ENCODE measurements at places on chromosomes 6 and 20. TPM values are rescaled to one million over a fixed set of nuclear protein-coding genes. Genes with fewer than 3 reads are reported as not detected.
A peak's percentile ranks its signal among the peaks of the same experiment; 100 is the strongest.

GRCh38 chr20:57398231-57398821, 7.1 kb downstream of the RBM38 start:
- DNase-seq = no peak

DNA sequence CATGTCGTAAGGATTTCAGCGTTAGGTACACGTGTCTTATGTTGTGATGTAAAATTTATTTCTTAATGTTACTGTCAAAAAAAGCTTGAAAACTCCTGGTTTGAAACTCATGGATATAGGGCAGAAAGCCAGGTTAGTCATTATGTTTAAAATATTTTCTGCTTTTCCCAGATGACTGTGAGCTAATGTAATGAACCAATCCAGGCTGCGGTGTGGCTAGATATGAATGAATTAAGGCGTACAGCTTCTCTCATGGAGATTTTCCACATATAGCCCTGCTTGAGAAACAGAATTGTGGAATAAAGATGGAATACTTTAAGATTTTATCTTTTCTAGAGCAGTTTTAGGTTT, 80.3 kb upstream of the STMND1 start:
- peak; percentile 85 for DNase-seq

Gene CALHM4
- not detected for total RNA-seq

GRCh38 chr20:47263465-47264084, 92.9 kb downstream of the ZMYND8 start:
- DNase-seq = peak; percentile 54

DNA sequence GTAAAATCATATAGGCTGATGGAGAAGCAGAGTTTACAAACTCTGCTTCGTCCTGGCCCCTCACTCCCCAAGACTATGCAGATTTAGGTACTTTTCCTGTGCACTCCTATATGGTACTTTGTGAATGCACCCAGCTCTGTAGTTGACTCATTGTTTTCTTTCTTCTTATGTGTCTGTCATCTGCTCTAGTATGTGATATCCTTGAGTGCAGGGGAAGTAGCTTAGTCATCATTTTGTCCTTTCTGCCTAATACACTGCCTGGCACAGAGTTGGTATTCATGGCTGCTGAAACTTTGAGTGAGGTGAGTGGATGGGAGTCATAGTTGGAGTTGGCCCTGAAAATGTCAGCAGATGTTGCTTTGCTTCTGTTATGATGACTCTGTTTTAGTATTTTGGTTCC, 222.6 kb downstream of the RNF144B start:
- no peak for DNase-seq

DNA sequence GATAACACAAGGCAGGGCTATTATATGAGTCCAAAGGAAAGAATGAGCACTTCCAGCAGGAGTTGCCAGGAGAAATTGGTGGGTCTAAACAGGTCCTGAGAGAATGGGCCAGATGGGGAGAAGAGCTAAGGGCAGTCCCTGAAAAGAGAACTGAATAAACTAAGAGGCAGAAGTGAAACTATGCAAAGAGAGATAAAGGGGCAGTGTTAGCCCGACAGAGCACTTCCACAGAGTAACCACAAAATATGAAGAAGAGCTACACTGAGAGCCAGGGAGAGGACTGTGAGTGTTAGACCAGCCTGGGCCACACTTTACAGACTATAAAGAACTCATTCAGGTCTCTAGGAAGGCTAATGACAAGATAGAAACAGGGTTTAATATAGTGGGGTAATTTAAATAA, 43.8 kb downstream of the RALGAPA2 start:
- DNase-seq = peak; percentile 13

DNA sequence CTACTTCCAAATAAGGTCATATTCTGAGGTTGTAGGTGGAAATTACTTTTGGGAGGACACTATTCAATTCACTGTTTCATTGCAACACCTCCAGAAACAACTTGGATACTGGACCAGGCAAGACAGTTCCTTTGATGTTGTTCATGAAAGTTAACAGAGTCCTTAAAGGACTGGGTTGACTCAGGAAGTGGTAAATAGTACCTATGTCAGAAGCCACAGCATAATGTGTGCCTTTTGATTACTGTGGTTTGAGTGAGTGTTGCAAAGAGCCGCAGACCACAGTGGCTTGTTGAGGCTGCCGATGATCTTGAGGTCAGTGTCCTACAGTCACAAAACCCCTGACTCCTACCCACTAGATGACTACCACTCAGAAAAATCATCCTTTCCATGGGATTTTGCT, 10.9 kb downstream of the IL20RA start:
- DNase-seq = no peak

GRCh38 chr6:87482366-87482765, 9.6 kb downstream of the SLC35A1 start:
- DNase-seq = no peak

DNA sequence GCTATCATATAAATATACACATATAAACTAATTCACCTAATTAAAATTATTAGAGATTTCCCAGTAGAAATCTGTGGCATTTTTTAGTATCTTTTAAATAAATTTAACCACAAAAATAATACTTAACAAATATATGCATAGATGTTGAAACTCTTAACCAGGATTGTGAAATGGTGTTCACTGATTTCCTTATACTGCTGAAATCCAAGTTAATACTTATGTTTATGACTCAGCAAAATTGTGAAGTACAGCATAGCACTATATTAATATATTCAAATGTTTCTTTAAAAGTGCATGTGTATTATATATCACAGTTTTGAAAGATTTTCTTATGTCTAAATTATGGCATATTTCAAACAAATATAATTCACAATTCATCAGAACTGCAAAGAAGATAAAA, 328.2 kb upstream of the MANEA start:
- DNase-seq = peak; percentile 70

DNA sequence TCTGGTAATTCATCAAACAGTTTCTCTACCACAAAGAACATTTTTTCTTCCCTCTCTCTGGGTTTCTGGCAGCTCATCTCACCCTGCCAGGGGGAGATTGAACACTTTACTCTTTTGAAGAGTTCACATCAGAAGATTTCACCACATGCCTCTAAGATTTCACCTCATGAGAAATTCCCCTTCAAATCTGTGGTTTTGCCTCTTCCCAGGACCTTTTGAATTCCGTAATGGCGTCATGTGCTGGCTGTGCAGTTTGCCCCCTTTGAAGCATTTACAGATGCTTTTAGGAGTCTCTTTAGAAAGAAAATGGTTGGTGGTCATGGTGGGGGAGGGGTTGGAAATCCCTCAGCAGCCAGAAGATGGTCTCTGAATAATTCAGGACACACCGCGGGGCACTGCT, 486.1 kb downstream of the QKI start:
- DNase-seq = no peak

- DNase-seq = no peak
Observed at GRCh38 chr6:166830185-166830890, 126.0 kb downstream of the RNASET2 start.

DNA sequence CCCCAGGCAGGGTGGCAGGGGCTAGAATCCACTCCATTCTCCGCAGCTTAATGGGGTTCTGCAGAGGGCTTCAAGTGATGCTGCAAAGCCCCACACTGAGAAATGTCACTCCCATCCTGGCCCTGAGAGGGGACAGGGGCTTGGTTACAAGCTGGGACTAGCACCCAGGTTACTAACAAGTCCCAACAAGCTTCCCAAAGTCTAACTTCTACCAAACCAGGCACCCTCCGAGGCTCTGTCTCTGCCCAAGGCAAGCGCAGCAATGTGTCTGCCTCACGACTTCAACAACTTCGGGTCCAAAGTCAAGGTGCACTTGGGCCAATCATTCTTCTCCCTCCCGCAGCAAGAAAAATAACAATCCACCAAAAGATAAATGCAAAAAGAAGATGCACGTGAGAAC, 45.6 kb downstream of the NFATC2 start:
- DNase-seq = no peak

GRCh38 chr6:5851261-5851757, 155.4 kb downstream of the NRN1 start:
- no peak for DNase-seq

- no peak for DNase-seq
Observed at GRCh38 chr6:98047871-98048270, 764.9 kb upstream of the MMS22L start.

Gene ZBTB2
- total RNA-seq = 1.4 TPM

Gene MEI4
- total RNA-seq = not detected

GRCh38 chr6:11085758-11086435, 7.7 kb upstream of the SMIM13 start:
- peak; percentile 78 for DNase-seq

GRCh38 chr6:157951828-157952227, 29.8 kb upstream of the SYNJ2 start:
- no peak for DNase-seq

DNA sequence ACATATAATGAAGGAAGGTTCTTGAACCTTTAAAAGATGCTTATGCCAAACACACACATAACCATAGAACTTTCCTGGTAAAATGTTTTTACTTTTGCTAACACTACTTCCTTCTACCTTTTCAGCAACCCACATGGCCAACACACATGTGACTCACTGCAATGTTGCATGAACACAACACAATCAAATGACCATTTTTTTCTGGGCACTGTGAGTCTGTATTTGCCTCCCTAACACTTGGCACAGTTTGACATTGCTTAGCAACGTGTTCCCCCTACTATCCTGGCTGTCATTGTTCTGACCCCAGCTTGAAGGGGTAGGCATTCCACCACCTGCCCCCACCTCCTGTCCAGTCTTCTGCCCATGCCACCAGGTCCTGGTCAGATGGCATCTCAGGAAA, 204.8 kb upstream of the PRND start:
- DNase-seq = no peak

- no peak for DNase-seq
Observed at GRCh38 chr6:92757925-92758324, 661.4 kb downstream of the EPHA7 start.

Gene PANK2
- total RNA-seq = 102 TPM

Gene TMEM244
- total RNA-seq = not detected

Gene EYS
- total RNA-seq = 0.09 TPM

DNA sequence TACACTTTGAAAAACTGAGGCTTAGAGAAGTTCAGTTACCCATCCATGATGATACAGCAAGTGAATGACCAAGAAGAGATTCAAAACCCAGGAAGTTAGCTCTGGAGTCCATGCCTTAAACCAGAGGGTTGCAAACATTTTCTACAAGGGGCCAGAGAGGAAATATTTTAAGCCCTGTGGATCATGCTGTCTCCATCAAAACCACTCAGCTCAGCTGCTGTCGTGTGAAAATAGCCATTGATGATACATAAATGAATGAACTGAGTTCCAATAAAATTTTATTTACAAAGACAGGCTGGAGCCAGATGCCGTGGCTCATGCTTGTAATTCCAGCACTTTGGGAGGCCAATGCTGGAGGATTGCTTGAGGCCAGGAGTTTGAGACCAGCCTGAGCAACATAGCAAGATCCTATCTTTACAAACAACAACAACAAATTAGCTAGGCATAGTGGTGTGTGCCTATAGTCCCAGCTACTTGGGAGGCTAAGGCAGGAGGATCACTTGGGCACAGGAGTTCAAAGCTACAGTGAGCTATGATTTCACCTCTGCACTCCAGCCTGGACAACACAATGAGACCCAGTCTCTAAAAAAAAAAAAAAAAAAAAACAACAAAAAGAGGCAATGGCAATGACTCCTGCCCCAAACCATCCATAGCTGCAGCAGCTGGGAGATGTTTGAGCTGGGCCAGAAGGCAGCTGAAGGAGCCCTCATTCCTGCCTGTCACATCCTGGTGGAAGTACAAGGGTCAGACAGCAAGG, 44.1 kb upstream of the RIN2 start:
- no peak for DNase-seq

DNA sequence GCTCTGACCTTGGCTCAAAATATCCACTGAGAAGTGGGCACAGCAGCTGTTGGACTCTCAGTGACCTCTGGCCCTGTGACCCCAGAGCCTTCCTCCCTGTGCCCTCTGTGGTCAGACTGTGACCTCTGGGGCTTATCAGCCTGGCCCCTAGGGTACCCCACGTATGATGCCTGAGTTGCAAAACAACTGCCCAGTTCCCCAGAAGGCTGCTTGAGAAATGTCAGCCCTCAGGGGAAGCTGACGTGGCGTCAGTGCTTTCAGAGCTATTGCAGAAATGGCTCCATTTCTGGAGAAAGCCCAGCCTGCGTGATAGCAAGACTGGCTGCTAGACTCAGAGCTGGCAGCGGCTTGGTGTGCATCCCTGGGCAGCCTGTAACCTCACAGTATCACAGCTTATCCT, 31.5 kb upstream of the TGM2 start:
- peak; percentile 96 for DNase-seq

- no peak for DNase-seq
Observed at GRCh38 chr20:38844963-38845362, 39.5 kb downstream of the PPP1R16B start.

GRCh38 chr6:125004198-125004597, 42.0 kb downstream of the RNF217 start:
- no peak for DNase-seq

Gene KCNS1
- total RNA-seq = not detected

- no peak for DNase-seq
Observed at GRCh38 chr6:29676981-29677601, 3.9 kb downstream of the ZFP57 start.

Gene DNAH8
- total RNA-seq = 0.08 TPM

- DNase-seq = no peak
Observed at GRCh38 chr6:123338394-123338793, 298.4 kb downstream of the TRDN start.

GRCh38 chr6:167919349-167919748, 78.1 kb upstream of the KIF25 start:
- no peak for DNase-seq

GRCh38 chr6:106939848-106940247, 34.7 kb downstream of the CD24 start:
- DNase-seq = no peak

DNA sequence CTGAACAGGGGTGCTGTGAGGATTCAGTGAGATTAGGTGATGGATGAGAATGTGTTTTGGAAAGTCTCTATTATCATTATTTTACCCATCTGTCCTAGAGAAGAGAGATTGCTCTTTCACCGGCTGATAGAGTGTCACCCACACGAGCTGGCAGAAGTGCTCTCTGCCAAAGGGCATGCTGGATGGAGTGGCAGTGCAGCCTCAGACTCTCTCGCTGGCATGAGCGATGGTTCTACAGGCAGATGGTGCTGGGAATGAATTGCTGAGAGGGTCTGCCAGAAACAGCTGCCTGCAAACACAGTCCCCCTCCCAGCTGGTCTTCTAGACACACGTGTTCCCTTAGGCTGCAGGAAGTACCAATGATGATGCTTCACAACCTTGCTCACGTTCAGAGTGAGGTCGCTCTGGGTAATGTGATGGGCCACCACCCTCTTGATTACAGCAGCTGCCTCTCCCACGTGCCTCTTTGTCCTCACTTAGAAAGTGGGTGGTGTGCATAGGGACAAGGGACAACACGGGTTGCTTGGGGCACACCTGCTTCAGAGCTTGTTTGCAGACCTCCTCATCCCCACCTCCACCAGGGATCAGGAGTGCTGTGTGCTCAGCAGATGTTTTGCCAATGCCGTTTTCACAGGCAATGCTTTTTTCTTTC, 84.7 kb downstream of the FOXA2 start:
- no peak for DNase-seq
